ENCODE measurements at places on chromosomes 13 and 19.
A peak's percentile ranks its signal among the peaks of the same experiment; 100 is the strongest.

DNA sequence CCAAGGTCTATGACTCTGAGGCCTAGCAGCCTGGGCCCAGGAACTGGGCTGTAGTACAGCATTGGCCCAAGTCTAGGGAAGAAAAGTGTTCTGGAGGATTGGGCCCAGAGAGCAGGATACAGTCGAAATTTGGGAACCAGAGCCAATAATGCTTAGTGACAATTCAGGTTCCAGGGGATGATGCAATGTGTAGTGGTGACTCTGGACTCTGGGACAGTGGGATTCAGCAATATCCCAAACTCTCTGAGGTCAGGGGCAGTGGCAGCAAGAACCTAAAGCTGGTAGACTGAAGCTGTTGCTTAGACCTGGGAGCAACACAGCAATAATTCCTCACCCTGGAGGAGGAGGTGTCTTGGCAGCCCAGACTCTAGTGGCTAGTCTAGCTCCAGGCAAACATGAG lies 545.5 kb upstream of the ARGLU1 start:
- DNase-seq = no peak

GRCh38 chr19:15400521-15401396 lies 18.0 kb downstream of the AKAP8L start:
- DNase-seq = no peak

- no peak for DNase-seq
Observed at GRCh38 chr13:78012046-78012445, 93.4 kb upstream of the EDNRB start.

GRCh38 chr13:83907196-83907989 lies 25.1 kb upstream of the SLITRK1 start:
- no peak for DNase-seq

DNA sequence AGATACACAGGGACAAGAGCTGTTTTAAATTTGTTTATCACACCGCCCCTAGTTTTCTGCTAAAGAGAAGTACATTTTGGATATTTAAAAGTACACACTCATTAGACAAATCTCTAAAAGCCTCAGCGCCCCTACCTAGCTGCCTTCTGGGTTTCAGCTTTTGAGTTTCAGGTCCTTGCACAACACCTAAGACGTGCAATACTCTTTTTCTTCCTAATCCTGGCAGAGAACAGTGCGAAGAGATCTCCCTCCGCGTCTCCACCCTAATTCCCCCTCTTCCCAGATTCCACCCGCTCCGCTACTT lies 421 bp upstream of the KLF5 start:
- DNase-seq = no peak

DNA sequence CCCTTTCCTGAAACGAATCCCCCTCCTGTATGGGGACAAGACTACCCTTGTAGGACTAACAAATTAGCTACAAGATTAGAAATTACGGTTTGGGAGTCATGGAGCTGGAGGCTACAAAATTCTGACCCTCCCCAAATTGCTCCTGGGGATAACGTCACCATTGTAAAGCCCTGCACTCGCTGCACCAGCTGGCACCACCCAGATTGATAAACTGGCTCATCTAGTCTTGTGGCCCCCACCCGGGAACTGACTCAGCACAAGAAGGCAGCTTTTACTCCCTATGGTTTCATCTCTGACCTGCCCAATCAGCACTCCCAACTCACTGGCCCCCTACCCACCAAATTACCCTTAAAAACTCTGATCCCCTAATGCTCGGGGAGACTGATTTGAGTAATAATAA lies 150.6 kb upstream of the TSC22D1 start:
- no peak for DNase-seq

GRCh38 chr13:99003186-99003585 lies 25.3 kb upstream of the DOCK9 start:
- DNase-seq = no peak

- no peak for DNase-seq
Observed at GRCh38 chr13:39655041-39655568, 357 bp upstream of the COG6 start.

GRCh38 chr19:29040951-29041350 lies 172.0 kb downstream of the UQCRFS1 start:
- DNase-seq = no peak

GRCh38 chr13:24906268-24906667 lies 142.3 kb downstream of the RNF17 start:
- no peak for DNase-seq

DNA sequence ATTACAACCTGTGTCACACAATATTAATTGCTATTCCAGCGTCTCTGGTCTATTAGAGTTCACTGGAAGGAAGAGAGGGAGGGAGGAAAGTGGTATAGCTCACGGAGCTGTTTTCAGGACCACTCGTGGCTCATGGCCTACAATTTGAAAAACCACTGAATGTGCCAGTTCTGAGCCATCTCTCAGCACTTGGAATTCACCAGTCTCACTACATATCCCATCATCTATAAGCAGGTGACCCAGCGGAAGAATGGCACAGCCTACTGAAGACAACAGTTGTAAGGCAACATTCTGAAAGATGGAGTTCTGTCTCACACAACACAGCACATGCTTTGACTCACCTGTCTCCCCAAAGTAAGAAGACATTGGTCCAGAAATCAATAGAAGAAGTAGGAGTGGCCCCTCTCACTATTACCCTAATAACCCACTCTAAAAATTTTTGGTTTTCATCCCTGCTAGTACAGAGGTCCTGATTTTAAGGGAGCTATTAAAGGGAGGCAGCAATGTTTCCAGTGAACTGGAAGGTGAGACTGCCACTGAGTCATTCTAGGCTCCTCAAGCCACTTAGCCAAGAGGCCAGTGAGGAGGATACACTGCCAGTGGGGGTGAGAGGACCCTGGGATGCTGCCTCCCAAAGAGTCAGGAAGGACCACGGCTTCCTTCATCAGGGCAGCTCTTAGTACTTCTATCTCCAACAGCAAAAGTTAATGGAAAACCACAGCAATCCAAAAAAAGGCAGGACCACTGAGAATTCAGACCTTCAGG lies 50.0 kb upstream of the DOCK9 start:
- no peak for DNase-seq

- DNase-seq = no peak
Observed at GRCh38 chr13:21946964-21947363, 276.1 kb downstream of the FGF9 start.

- no peak for DNase-seq
Observed at GRCh38 chr19:51980116-51980736, 6.4 kb downstream of the ZNF350 start.

DNA sequence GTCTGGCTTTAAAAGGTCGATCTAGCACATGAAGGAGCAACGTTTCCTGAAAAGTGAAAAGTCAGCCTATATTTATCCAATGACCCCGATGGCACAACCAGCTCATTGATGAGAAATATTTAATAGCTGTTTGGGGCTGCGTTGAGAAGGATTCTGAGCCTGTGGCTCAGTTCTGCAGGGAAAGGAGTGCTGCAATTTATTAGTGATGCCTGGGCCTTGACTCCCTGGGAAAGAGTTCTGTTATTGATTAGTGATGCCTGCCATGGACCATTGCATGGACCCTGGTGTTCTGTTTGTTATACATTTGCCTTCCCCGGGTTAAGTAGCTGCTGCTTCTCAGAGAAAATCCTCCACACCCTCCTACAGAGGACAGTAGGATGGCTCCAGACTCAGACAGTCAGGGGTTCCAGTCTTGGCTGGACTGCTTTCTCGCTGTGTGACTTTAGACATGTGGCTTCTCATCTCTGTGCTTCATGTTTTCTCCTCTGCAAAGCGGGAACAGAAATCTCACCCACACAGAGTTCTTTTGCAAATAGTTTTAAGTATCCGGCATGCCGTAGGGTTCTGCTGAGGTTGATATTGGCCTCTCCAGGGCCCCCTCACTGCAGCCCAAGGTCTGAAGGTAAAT lies 17.7 kb upstream of the PTPRS start:
- DNase-seq = no peak

- no peak for DNase-seq
Observed at GRCh38 chr19:31330237-31330636, 19.0 kb downstream of the TSHZ3 start.

GRCh38 chr19:18932216-18932841 lies 8.7 kb downstream of the HOMER3 start:
- DNase-seq = peak; percentile 63

GRCh38 chr19:47499371-47499770 lies 15.4 kb upstream of the KPTN start:
- no peak for DNase-seq

GRCh38 chr13:35881360-35881759 lies 249.8 kb downstream of the DCLK1 start:
- DNase-seq = no peak

DNA sequence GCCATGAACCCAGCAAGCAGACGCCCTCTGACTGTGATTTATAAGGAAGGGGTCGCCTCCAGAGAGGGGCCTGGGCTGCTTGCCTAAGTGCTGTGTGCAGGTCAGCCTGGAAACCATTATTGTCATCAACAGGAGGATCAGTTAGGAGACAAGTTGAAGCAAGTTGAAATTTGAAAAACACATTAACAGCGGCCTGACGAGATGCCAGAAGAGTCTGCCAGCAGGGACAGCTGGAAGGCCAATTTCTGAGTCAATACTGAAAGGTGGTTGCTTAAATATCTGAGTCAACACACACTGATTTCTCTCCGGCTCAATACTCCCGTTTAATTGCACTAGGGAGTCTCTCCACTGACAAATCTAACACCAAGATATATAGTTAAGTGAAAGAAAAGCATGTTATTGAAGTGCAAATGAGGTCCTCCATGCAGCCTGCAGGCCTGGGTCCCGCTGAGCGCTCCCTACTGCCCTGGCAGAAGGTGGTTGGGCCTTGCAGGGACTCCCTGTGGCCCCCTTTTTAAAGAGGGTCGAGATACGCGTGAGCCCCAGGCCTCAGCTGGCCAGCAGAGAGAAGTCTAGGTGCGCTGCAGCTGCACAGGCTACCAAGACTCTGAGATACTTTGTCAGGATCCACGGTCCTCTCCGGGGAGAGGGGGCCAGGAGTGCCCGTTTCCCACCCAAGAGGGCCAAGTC lies 91.1 kb downstream of the RNASEH2B start:
- no peak for DNase-seq

DNA sequence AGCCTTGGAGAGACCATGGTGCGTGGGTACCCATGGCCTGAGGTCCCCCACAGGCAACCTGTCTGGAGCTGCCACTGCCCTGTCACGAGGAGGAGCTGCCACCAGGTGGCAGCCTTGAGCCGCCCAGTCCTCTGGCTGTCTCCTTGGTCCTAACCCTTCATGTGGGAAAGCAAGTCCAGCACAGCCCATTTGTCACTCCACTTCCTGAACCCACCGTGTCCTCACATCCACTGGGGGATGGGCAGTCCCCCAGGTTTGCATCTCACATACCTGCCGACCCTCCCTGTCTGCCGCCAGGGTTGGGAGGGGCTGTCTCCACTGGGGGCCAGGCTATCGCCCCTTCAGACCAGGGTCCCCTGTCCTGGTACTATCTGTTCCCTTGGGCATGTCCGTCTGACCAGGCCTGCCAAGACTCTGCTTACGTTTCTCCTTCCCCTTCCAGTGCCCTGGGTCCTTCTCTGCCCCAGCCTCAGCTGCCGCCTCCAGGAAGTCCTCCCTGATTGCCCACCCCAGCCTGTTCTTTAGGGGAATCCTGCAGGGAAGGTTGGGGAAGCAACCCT lies 4.5 kb downstream of the FAM174C start:
- DNase-seq = no peak

- DNase-seq = no peak
Observed at GRCh38 chr13:44135566-44135965, 238.1 kb upstream of the SERP2 start.

DNA sequence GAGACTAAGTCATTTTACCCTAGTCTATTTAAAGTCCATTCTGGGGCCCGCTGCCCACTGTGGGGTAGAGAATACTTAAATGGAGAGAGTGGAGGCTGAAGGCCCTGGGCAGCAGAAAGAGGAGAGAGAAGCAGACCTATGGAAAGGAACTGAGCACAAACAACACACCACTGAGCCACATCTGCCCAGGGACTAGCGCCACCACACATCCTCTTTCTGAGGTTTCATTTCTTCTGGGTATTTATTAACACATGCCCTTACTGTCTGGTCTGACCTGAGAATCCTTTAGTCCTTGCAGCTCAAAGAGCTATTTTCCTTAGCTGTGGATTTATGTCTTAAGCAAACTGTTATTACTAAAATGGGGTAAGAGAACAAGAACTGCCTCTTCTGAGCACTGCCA lies 154.0 kb downstream of the NALCN start:
- no peak for DNase-seq

DNA sequence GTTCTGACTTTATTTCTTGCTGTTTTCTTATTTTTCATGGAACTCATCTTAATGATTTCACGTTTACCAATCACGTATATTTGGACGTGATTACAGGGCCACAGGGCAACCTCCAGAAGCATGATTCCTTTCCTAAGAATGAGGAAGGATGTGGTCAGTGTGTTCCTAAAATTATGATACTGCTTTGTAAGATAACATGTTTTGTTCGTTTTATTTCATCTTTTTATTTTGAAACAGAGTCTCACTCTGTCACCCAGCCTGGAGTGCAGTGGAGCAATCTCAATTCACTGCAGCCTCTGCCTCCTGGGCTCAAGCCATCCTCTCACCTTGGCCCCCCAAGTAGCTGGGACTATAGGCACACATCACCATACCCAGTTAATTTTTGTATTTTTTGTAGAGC lies 24.8 kb upstream of the LAIR1 start:
- no peak for DNase-seq

- no peak for DNase-seq
Observed at GRCh38 chr19:35342430-35342829, 5.3 kb upstream of the FFAR1 start.

DNA sequence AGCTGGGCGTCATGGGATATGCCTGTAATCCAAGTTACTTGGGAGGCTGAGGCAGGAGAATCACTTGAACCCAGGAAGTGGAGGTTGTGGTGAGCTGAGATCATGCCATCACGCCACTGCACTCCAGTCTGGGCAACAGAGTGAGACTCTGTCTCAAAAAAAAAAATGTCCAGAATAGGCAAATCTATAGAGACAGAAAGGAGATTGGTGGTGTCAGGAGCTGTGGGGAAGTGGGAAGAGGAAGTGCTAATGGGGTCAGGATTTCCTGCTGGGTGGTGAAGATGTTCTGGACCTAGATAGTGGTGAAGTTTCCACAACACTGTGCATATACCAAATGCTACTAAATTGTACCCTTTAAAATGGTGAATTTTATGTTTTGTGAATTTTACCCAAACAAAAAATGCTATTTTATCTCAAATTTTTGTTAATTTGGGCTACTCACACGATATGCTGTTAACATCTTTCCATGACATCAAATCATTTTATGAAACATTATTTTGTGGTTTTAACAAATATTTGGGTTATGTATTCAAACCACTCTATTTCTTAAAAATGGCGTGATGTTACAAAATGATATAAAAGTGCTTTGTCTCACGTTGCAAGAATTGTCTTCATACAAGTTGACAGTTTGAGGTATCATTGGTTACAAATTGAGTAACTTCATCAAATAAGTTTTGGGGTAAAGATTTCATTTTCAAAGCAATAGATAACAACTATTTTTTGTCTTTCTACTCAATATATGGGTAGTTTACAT lies 7.4 kb upstream of the CYP4F3 start:
- DNase-seq = no peak

GRCh38 chr19:33300894-33301143 lies 1.5 kb downstream of the CEBPA start:
- no peak for DNase-seq

Measured in activated CD8-positive, alpha-beta memory T cell treated with anti-CD3 and anti-CD28 coated beads for 1 hour (primary cell).